Endothelial cell of umbilical vein (primary cell): ENCODE measurements at places on chromosomes 4 and X. TPM values are rescaled to one million over a fixed set of nuclear protein-coding genes. Genes with fewer than 3 reads are reported as not detected.

- DNase-seq, result peak; percentile 20
Measured at GRCh38 chr4:165096776-165097175, 15.9 kb downstream of the TMEM192 start.

DNA sequence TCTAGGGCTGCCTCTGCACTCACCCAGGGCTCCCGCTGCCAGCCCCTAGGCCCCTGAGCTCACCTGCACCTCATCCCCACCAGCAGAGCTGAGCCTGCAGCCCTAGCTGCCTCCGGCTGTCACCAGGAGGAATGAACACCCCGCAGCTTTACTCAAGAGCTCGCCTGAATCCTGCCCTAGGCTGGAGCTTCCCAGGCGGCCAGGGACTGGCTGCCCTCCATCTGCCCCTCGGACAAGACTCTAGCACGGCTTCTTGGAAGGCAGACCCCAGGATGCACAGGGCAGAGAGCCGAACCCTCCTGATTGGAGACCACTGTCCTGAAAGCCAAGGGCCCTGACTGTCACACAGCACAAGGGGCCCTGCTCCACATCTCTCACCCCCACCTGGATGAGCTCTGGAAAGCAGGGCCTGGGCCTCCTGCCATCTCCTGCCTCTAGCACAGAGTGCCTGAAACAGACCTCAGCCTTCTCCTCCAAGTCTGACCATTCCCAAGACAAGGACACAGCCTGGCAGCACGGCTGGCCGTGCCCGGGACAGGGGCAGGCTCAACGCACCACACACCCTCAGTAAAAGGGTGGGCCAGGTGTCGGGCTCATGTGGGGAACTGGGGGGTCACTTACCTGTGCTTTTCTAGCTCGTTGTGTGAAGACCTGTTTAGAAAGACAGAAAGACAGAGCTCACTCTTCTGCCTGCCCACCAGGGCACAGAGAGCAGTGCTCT lies 4.4 kb downstream of the MXD4 start:
- DNase-seq, result no peak

DNA sequence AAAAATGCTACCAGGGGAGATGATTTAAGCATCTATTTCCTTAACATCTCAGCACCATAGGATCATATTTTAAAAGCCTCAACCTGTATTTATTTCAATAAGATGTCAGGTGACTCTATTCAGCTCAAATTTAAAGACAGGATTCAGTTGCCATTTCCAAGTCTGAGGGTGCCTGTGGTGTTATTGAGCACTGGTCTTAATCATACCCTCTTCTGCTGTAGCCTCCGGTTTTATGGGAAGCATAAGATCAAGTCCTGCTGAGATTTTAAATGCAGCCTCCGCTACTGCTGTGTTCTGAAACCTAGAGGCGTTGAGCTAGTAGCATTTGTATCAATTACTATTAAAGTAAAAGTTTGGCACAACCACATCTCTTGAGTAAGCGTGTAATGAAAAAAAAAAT lies 185.7 kb upstream of the NWD2 start:
- DNase-seq, result no peak

GRCh38 chrX:124229374-124229773 lies 103.1 kb upstream of the TEX13D start:
- no peak for DNase-seq

GRCh38 chr4:40916880-40917279 lies 167.1 kb downstream of the NSUN7 start:
- DNase-seq, result peak; percentile 42

- DNase-seq, result peak; percentile 16
Measured at GRCh38 chr4:149896432-149896831, 80.8 kb upstream of the IQCM start.

GRCh38 chrX:28329156-28329555 lies 258.1 kb upstream of the IL1RAPL1 start:
- no peak for DNase-seq

DNA sequence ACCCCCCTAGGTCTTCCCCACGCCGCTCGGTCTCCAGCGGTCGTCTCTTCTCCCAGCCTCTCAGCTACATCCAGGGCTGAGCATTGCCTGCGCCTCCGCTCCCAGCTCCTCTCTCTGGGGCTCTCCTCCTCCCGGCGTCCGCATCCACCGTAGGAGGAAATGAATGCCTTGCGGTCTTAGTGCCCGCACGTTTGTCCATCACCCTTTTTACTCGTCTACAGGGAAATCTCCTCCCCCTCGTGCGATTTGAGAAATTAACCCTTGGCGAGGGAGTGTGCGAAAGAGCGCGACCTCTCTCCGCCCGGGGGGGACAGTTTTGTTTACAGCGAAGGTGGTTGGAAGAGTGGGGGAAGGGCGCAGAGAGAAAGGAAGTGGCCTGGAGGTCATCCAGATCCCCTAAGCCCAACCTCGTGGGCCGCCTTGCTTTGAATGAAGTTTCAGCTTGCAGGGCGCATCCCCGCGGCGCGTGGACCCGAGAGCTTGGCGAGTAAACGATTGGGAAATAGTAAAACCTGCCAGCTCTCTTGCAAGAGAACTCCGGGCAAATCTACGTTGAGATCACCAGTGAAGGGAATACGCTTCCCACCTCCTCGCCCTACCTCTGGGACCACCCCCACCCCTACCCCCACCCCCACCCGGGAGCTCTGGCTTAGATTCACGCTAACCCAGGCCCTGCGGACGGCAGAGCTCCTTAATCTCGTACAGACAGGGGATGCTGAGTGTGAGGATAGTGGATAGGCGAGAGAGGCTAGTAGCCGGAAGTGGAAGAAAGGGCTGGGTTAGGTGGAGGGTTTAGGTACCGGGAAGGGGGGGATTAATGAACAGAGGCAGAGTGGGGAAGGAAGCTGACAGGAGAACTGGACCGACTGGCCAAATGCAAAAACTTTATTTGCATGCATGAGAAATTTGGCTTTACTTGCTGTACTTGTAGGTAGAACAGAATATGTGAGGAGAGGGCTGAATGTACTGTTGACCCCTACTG lies at the start of gene ELOVL6:
ELOVL6 (minus strand) TSS at position 181 of the 982 bp plus-strand sequence. CDS start 280 bp downstream, outside the sequence.
- peak; percentile 50 for DNase-seq

- DNase-seq, result no peak
Measured at GRCh38 chr4:23838131-23838530, 51.7 kb downstream of the PPARGC1A start.

FAM156B gene
- polyA plus RNA-seq, result 33.9 and 35.4 TPM in 2 replicates

PDLIM3 gene
- 15.3 and 17.6 TPM in 2 replicates for polyA plus RNA-seq

ARR3 gene
- polyA plus RNA-seq, result not detected in 2 replicates

PNMA6A gene
- polyA plus RNA-seq, result 1.2 and 1.4 TPM in 2 replicates

PSAPL1 gene
- not detected in 2 replicates for polyA plus RNA-seq

PCDH7 gene
- 9.5 and 11.1 TPM in 2 replicates for polyA plus RNA-seq

COL4A6 gene
- polyA plus RNA-seq, result 0.33 and 0.62 TPM in 2 replicates

BMPR1B gene
- 0.25 and 0.28 TPM in 2 replicates for polyA plus RNA-seq

MAPK10 gene
- polyA plus RNA-seq, result 0.06 and 0.17 TPM in 2 replicates

PRAF2 gene
- 36.2 and 40.1 TPM in 2 replicates for polyA plus RNA-seq
